Amniotic stem cell (primary cell): ENCODE measurements at places on chromosomes 3 and 15.

GRCh38 chr3:107220538-107220937, 156.7 kb upstream of the CCDC54 start:
- no peak for DNase-seq

DNA sequence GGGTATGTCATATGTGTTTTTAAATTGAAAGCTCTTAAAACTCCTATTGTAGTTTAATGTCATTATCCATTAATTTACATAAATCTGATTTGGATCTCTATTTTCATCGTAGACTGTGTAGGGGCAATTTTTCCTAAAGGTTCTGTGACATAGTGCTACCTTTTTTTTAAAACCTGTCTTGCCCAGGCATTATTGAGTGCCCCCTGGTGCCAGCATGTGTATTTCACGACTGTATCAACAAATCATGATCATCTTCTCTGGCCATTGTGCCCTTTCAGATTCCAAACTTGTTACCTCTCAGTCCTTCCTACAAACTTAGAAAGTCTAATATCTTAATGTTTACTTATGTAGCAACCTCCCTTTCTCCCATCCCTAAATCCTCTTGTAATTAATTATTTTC, 97.2 kb upstream of the FLNB start:
- DNase-seq: no peak

GRCh38 chr3:104939196-104939595, 427.5 kb upstream of the ALCAM start:
- DNase-seq: no peak

DNA sequence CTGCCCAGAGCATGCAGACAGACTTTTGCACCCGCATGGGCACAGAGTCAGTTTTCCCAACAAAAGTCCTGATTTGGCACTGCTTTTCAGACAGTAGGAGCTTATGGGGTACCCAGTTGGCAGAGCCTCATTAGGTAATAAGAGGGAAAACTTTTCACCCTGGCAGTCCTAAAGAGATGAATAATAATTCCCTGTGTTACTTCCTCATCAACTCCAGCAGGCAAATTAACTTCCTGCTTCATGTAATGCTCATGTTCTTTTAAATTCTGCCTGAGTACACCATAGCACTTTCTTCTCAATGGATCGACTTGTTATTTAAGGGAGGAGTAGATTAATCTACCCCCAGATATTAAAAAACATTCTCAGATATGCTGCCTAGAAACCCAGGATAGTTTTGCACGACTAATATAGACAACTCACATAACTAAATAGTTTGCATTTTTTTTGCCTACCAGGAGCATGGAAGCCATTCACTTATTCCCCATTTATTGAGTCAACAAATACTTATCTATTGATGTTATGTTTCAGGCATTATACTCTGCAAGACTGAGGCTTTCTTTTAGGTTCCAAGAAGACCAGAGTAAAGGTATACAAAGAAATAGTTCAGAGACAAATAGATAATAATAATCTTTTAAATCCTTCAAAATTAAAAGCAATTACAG, 214.5 kb downstream of the KCNMB2 start:
- DNase-seq: no peak

- no peak for DNase-seq
Measured at GRCh38 chr3:42960282-42960681, 18.8 kb upstream of the GASK1A start.

- DNase-seq: no peak
Measured at GRCh38 chr3:178900029-178900646, 171.5 kb downstream of the ZMAT3 start.

DNA sequence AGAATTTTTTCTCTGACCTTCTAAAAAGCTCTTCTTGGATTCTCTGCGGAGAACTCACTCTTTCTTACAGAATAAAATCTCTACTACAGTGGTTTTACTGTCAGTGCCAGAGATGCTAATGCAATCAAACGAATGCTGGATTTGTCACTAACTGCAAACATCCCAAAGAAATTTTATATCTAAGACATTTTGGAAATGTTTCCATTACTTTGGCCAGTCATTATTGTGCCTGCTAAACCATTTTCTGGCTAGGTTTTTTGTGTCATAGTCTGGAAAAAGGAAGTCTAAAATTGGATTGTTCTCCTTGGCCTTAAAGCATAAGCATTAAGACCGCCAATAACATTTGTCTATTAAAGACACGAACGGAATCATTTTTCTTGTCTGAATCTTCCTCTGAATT, 54.0 kb downstream of the PLOD2 start:
- no peak for DNase-seq

DNA sequence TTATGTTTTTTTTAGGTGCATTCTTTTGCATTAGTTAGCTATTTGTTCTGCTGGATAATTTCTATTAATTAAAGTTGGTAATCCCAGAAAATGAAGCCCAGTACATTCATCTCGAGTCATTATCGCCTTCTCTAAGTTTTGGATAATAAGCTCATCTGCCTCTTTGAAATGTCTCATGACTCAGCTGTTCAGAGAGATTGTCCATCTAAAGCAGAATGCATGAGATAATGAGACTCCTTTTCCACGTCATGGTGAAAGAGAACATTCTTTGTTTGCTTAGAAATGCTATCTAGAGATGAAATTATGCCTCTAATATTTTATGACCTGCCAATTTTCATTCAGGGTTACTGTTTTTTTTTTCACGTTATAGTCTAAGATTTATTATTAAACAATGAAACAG, 374.7 kb upstream of the GOLIM4 start:
- no peak for DNase-seq

- DNase-seq: no peak
Measured at GRCh38 chr3:88828466-88828865, 279.0 kb upstream of the EPHA3 start.

GRCh38 chr3:171088964-171089754, 62.6 kb upstream of the SLC2A2 start:
- peak; percentile 15 for DNase-seq

GRCh38 chr3:152828075-152828840, 6.7 kb upstream of the P2RY1 start:
- DNase-seq: no peak

DNA sequence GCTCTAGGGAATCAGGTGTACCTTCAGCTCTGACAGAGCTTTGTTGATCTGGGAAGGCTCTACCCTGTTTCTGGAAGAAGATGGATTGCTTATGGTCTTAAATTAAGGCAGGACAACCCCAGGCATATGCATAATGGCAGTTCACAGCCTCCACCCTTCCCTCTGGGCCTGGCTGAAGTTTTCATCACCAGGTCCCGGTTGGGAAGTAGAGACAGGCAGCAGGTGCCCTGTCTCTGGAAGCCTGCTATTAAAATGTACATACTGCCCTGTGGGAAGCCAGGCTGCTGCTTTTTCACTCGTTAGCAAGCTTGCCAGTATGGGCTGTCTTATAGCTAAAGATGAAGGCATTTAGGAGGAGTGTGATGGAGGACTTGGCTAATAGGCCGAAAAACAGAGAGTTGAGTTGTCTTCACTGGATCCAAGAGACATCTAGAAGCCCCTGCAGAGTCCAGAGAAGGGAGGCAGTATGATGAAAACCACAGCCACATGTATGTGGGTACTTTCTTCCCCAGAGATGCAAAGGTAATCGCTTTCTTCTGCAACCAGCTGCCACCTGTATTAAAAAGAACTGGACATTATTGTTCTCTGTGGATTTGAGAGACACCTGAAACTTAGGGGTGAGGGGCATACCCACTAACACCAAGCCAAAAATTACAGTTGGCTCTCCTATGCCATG, 34.4 kb downstream of the ABHD2 start:
- DNase-seq: no peak

DNA sequence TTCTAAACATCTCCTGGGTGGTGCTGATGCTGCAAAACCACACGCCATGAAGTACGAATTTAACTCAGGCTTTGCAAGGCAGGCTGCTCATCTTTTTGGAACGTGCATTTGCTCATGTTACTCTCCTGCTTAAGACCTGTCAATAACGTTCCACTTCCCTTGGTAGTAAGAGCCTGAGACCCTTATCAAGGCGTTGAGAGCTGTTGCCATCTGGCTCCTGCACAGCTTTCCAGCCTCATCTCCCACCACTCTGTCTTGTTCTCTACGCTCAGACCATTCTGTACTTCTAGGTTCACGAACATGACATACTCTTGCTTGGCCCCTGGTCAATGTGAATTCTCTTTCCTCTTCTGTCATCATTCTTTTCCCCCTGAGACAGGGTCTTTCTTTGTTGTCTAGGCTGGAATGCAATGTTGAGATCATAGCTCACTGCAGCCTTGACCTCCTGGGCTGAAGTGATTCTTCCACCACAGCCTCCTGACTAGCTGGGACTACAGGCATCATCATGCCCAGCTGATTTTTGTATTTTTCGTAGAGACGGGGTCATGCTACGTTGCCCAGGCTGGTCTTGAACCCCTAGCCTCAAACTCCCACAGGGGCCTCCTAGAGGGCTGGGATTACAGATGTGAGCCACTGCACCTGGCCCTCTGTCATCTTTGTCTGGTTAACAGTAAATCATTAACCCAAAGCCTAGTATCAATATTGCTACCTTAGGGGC, 202.8 kb downstream of the CADPS start:
- DNase-seq: no peak

DNA sequence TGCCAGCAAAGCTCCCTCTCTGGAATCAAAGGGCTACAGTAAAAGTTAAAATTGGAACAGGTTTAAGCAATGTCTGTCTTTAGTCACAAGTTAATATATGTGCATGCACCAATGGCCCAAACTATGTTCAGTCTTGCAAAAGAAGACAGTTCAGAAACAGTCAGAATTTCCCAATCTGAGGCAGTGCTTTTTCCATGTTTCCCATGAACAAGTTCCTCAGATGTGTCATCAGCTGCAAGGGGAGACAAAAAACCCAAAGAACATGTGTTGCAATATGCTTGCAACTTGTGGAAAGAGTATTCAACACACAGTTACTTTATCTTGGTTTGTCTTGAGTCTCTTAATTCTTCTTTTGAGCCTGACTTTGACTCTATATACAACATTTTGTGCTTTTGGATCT, 148.4 kb downstream of the USP13 start:
- DNase-seq: peak; percentile 50

DNA sequence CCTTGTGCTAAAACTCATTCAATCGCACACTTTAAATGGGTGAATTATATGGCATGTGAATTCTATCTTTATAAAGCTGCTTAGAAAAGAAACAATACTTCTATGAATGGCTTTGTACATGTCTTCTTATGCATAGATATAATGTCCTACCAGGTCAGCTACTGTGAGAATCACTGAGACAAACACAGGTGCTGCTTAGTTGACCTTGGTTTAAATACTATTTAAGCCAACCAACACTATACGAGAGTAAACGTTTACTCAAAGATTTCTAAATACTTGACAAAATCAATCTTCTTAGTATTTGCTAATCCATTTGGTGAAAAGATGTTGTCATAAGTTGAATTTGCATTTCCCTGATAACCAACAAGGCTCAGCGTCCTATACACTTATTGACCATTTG, 260.3 kb downstream of the ADAMTS17 start:
- DNase-seq: no peak

GRCh38 chr3:120274739-120275167, 10.3 kb downstream of the GPR156 start:
- no peak for DNase-seq

- no peak for DNase-seq
Measured at GRCh38 chr15:37034392-37034791, 66.0 kb downstream of the MEIS2 start.

DNA sequence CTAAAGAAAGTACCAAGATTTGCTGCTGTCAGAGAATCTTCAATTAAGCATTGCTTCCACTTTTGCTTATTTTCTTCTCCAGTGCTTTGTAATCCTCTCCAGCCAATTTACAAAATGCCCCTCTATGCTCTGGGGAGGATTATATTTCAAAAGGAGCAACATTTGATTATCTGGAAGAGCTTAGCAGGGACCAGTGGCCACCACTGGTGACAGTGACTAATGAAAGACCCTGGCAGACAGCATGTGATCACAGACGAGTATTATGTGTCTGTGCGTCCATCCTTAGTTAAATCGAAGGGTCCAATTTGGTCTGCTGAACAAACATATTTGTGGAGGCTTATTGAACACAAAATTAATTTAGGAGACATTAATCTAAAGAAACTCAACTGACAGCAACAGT, 152.6 kb downstream of the ZNF621 start:
- no peak for DNase-seq

DNA sequence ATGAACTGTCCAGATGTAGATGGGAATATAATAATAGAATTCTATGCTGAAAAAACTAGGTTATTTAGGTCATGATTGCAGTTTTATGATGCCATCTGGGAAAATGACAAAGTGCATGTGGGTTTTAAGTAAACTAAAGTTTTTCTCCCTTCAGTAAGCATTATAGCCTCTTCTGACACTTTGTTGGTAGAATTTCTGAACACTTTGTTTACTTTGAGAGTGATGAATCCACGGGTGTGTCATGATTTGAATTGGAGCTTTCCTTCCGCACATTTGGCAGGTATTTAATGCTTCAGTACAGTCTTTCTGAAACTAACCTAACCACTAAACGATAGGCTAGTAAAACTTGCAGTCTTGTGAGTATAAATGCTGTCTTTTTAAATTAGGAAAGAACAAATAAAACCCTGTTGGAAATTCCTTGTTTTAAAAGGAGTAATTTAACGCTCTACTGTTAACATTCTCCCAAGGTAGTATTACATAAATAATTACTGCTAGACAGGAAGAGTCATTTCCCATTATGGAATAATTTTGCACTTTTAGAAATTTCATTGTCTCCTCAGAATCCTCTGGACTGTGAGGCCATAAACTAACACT, 7.0 kb downstream of the FILIP1L start:
- no peak for DNase-seq

DNA sequence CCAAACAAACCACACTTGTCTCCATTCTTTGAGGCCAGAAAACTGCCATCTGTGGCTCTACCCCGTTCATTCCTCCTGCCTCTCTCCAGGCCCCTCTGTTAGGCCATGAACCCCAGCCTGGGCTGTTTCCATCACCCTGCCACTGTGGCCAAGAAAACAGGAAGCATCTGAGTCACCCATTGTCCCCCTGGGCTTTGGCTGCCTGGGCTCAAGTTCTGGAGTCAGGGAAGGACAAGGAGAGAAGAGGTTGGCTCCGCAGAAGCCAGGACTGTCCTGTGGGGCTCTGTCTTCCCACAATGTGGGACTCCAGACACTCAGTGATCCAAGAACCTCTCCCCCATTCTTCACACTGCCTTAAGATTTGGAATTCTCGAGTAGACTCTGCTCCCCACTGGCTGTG, 14.8 kb upstream of the LCTL start:
- DNase-seq: no peak

DNA sequence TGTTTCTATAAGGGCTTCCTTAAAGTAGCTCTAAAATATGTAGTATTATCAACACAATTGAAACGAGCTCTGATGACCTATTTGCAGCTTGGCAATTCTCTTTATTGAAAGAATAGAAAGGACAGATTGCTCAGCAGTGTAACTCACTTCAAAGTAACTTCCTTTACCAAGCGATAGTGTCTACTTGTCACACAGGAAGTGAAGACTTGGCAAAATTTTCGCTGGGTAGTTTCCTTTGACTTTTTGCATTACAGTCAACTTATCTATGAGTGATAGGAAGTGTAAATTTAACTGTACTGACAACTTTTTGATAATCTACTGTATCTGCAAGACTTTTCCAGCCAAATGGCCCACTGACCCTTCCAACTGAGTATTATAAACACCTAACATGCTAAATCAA, 22.8 kb downstream of the SLC9A9 start:
- no peak for DNase-seq
